Renal cortex interstitium (tissue), 15 donors: ENCODE measurements at places on chromosomes 1 and 21.

- peak; percentile 58 for DNase-seq
Measured at GRCh38 chr1:247448107-247448791, 9.7 kb downstream of the OR2B11 start.

GRCh38 chr1:50491142-50491541 lies 67.9 kb upstream of the DMRTA2 start:
- DNase-seq: no peak

GRCh38 chr21:27519361-27519760 lies 552.5 kb upstream of the ADAMTS5 start:
- no peak for DNase-seq

GRCh38 chr21:15978215-15978738 lies 248.5 kb downstream of the USP25 start:
- DNase-seq: no peak

DNA sequence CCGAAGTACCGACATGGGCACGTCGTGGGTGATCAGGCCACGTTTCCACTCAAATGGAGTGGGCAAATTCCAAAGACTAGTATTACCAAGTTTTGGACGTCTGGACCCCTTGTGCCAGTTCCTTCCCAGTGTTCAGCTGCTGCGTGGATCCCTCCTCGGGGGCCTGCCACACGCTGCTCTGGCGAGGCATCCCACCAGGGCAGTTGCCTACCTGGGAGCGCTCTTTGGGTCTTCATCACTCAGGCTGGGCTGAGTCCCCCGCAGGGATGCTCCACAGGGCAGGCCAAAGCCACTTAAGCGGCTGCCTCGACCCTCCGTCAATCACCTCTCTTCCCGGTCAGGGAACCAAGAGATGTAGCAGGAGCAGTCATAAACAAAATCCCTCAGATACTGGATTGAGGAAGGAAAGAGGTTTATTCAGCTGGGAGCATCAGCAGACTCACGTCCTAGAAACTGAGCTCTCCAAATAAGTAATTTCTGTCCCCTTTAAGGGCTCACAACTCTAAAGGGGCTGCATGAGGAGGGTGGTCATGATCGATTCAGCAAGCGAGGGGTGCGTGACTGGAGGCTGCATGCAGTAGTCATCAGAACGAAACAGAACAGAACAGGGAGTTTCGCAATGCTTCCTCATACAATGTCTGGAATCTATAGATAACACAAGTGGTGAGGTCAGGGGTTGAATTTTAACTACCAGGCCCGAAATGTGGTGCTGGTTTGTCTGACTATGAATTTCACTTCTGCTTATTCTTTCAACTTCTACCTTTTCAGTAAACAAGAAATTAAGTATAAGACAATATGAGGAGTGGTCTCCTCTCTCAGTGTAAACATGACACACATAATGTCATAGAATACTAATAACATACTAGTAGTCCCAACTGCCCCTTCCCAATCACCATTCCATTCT lies 998.6 kb upstream of the NCAM2 start:
- no peak for DNase-seq

GRCh38 chr1:22875841-22876240 lies 96.8 kb downstream of the LACTBL1 start:
- no peak for DNase-seq

DNA sequence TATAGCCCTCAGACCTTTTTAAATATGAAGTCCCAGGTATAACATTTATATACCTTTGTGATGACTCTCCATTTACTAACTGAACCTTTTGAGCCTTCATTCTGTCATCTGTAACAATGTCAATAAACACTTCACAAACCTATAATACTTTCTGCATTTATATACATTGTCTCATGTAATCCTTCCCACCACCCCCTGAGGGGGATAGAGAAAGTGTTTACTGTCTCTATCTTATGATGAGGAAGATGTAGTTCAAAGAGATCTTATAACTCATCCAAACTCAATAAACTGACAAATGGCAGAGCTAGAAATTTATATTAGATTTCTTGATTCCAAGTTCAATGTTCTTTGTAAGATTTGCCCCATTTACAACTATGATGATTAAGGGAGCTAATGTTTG lies 48.3 kb upstream of the CR2 start:
- DNase-seq: no peak

DNA sequence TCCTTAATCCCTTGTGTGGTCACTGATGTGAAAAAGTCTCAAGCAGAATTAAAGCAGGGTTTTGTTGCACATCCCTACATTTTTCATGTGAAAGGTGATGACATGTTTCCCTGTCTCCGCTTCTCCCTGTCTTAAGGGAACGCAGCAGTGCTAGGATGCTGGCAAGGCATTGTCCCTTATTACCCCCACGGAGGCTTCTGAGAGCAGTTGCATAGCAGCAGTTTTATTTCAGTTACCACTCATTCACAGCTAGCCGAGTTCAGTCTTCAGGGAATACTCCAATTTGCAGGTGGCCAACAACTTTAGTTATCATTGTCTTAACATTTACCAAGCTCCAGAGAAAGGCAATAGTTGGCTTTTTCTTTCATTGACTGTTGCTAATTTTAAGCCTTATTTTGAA lies 89.1 kb downstream of the CLEC20A start:
- DNase-seq: no peak

DNA sequence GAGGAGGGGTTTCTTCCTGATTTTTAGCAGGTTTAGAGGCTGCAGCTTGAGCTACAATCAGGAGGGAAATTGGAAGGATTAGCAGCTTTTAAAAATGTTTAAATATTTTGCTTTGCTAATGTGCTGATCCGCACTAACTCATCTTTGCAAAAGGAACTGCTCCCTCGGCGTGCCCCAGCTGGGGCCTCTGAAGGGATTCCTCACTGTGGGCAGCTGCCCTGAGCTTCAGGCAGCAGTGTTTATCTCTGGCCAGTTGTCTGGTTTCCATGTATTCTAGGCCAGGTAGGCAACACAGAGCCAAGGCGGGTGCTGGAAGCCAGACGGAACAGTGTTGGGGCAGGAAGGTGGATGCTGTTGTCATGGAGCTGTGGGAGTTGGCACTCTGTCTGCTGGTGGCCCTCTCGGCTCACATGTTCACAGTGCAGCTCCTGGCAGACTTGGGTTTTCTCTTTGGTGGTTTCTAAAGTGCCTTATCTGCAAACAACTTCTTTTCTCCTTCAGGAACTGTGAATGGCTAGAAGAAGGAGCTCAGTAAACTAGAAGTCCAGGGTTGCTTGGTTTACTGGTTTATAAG lies 18.9 kb downstream of the NECAP2 start:
- no peak for DNase-seq

DNA sequence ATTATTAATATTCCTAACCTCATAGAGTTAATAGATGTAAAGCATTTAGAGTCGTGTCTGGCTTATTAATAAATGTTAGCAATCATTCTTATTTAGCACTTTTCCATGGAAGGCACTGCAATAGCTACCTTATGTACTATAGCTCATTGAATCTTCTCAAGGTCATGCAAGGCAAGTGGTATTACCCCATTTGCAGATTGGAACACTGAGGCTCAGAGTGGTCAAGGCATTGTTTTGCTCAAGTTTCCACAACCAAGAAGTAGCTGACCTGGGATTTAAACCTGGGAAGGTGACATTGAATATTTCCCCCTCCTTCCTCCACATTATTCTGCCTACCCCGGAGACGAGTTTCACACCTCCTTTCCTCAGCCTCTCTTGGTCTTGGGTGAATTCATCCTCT lies 37.8 kb upstream of the EYA3 start:
- no peak for DNase-seq

- no peak for DNase-seq
Measured at GRCh38 chr1:41041614-41042270, 20.2 kb upstream of the SLFNL1 start.

DNA sequence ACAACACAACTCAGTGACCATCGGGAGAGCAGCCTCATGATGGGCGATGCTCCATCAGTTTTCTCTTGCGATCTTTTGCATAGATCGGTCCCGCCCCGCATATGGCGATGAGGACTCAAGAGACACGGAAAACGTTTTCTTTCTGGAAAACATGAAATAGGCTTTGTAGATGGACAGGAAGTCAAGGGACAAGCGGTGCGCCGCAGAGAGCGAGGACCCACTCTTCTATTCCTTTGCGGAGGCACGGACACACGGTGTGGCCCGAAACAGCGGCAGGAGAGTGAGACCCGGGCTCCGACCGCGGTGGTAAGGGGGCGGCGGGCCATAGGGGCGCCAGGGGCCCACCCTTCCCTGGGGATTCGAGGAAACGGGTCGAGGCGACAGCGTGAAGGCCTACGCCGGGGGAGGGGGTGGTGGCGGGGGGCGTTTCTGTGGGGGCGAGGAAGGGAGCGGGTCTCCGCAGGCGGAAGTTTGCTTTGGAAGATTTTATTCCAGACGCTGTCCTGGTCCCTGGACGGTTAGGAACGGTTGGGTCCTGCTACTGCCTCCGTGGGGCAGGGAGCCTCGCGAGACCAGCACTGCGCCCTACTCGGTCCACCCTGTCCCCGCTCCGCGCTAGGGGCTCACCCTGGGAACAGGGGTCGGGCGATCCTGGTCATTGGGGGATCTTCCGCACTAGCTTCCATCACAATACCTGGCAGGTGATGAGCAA lies 796 bp upstream of the TDRKH start:
- DNase-seq: no peak

DNA sequence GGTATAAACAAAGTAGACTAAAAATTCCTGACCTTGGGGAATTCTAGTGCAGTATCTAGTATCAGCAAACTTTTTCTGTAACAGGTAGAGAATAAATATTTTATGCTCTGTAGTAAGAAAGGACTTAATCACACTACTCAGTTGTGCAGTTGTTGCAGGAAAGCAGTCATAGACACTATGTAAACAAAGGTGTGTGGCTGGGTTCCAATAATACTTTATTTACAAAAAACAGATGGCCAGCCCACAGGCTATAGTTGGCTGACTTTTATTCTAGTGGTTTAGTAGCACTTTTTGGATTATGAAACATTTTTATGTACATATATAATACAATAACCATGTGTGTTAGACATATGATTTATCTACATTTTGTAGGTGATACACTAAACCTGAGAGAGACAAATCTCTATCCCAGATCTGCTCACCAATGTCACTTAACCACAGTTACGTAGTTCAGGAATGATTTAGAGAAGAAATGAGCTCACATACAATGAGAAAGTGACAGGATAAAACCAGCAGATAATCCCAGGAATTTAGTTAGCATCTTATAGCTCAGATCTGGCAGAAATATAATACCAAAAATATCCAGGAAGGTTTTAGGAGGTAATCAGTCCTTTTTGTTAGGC lies 56.1 kb downstream of the MIER1 start:
- no peak for DNase-seq

DNA sequence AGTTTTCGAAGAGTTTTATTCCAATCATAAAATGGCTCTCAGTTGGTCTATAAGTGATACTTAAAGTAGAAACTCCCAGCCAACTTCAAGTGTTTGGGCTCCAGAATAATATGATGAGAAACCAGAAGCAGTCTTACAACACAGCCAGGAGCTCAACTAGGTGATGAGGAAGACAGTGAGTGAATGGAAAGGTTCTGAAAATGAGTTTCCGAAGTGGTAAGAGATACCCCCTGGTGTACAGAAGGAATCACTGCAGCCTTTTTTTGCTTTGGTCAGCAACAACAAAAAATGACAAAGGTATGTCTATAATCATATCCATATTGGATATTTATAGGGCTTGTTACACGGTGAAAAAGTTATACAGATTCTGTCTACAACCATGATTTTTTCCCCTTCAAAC lies 16.5 kb downstream of the KRTAP19-1 start:
- DNase-seq: no peak

DNA sequence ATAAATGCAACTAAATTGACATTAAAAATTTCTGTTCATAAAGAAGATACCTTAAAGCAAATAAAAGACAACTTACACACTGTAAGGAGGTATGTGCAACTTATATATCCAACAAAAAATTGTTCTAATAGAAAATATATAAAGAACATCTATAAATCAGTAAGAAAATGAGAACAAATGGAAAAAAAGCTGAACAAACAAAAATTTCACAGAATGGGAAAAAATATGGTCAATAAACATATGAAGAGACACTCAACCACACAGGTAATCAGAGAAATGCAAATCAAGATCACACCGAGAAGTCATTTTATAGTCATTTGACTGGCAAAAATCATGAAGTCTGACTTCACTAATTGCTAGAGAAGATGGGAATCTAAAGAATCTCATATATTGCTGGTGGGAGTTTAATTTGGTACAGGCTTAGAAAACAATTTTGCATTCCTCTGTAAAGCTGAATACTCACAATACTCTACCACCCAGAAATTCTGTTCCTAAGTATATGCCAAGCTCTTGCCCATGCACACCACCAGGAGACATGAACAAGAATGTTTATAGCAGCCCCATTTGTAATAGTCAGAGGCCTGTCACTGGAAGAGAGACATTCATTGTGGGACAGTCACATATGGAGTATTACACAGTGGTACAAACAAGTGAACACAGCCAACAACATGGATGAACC lies 22.0 kb upstream of the THEM5 start:
- DNase-seq: no peak

DNA sequence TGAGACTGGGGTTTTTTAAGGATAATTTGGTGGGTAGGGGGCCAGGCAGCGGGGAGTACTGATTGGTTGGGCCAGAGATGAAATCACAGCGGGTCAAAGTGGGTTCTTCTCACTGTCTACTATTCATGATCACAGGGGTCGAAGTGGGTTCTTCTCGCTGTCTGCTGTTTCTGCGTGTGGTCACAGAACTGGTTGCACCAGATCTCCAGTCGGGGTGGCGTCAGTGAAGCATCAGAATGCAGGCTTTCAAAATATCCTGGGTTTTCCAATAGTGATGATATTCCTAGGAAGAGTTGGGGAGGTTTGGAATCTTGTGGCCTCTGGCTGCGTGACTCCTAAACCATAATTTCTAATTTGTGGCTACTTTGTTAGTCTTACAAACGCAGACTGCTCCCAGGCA lies 45.1 kb downstream of the TRPM2 start:
- DNase-seq: no peak

- no peak for DNase-seq
Measured at GRCh38 chr1:54474310-54475251, 68.4 kb upstream of the SSBP3 start.

DNA sequence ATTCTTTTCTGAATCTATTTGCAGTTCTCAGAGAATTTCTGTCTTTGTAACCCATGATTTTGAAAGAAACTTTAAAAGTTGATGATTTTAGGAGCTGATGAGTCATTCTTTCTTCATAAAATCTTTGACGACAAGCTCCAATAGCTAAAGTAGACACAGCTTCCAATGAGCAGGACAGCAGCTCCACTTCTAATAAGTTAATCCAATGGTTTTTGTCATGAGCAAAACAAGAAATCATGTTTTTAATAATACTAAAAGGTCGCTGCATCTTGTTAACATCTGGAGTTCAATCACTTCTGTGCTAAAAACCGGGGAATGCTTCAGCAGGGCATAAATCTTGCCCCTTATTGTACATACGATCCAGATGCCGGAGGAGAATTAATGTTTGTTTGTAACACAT lies 48.9 kb upstream of the GORAB start:
- no peak for DNase-seq

GRCh38 chr1:121595089-121595488 lies 410.3 kb downstream of the SRGAP2C start:
- DNase-seq: no peak

GRCh38 chr21:38809198-38809878 lies 3.6 kb downstream of the ETS2 start:
- no peak for DNase-seq

GRCh38 chr1:230977761-230978490 lies 735 bp downstream of the TTC13 start:
- peak; percentile 8 for DNase-seq

- DNase-seq: no peak
Measured at GRCh38 chr21:16535102-16535422, 805.3 kb downstream of the USP25 start.

GRCh38 chr1:96538111-96538641 lies 183.4 kb upstream of the PTBP2 start:
- no peak for DNase-seq
